ENCODE measurements at places on chromosomes 2 and 18.
A peak's percentile ranks its signal among the peaks of the same experiment; 100 is the strongest.

DNA sequence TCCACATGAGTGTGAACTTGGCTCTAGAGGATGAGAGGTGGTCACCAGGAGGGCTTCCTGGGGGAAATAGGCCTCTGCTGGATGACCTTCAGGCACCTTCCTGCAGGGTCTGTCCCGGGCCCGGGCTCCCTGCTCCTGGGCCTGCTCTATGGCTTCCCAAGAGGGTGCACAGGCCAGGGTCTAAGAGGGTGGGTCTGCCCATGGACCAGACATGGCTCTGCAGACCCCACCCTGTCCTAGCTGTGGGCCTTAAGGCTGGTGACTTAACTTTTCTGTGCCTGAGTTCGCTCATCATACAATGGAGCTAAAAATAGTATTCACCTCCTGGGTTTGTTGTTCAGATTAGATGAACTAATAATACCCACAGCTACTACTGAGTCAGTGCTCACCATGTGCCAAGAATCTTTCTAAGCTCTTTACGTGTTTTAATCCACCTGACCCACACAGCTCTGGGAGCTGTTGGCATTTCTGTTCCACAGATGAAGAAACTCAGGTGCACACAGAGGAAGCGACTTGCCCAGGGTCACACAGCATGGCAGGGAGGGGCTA lies 14.4 kb downstream of the INHBB start:
- DNase-seq = no peak

DNA sequence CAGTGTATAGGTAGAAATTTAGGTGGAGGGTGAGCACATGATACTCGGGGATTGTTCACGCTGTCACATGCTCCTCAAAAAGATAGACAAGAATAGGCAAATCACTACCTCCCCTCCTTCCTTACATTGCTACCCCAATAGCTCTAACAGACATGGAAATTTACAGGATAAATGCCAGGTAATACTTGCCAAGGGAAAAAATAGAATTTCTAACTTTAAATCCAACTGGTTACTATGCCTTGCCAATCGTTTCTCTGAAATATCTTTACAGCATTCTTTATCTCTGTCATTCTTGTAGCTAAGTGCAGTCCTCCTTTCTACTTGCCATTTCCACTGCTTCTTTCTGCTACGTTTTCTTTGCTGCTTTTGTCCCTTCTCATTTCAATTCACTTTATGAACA lies 339.8 kb upstream of the ZEB2 start:
- DNase-seq = no peak

- peak; percentile 28 for DNase-seq
Measured at GRCh38 chr2:170524828-170525565, 190.1 kb upstream of the SP5 start.

GRCh38 chr18:59928201-59928600 lies 28.4 kb downstream of the PMAIP1 start:
- no peak for DNase-seq

DNA sequence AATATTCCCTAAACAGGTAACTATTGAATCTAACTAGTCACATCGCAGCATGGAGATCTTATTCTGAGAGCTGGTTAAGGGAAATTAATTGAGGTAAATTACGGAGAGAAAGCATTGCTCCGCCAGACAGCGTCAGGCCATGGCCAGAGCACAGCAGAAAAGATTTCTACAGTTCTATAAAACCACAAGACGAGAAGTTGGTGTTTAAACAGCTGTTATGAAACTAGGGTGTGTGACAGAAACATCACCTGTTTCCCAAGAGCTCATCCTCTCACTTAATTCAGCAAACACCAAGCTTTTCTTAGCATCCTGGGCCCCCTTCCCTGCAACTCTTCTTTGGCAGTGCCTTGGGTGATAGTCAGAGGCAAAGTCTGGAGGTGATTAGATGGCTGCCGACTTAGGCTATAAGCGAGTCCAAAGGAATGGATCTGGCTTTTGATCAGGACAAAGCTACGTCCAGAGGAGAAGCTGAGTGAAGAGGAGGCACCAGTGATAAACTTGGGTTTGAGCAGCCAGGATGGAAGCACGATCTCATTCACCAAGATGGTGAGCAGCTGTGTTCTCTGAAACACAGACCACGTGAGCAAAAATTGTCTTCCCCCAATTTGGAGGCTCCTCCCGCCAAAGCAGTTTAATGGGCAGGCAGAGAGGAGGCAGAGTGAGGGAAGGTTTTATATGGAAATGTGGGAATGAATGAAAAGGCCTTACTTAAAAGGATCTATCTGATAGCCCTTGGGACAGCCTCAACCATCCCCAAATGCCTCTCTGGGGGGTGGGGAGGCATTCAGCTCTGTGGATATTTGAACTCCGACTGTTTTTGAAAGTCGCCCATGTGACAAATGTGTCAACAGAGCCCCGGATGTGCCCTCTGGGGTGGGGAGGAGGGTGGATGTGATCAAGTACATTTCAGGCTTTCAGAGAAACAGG lies 57.8 kb downstream of the PKDCC start:
- peak; percentile 55 for DNase-seq

- DNase-seq = no peak
Measured at GRCh38 chr2:178811901-178812300, 4.7 kb upstream of the TTN start.

- no peak for DNase-seq
Measured at GRCh38 chr2:74544634-74545033, 9.1 kb downstream of the LOXL3 start.

GRCh38 chr2:160737247-160737646 lies 243.6 kb upstream of the RBMS1 start:
- no peak for DNase-seq

DNA sequence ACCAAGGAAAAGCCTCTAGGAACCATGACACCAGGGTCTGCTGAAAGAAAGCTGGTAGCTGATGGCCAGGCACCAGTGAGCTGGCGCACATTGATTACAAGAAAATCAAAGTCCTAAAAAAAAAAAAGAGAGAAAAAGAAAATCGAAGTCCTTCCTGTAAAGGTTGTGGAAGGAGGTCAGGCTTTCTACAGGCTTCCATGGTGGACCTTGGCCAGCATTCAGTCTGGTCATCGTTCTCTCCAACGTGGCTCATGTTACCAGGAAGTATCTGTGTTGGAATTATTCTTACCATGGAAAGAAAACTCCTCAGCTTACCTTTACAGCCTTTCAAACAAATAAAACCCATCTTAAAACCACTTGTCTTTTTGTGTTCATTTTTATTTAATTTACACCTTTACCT lies 65.6 kb downstream of the CYB5A start:
- no peak for DNase-seq

DNA sequence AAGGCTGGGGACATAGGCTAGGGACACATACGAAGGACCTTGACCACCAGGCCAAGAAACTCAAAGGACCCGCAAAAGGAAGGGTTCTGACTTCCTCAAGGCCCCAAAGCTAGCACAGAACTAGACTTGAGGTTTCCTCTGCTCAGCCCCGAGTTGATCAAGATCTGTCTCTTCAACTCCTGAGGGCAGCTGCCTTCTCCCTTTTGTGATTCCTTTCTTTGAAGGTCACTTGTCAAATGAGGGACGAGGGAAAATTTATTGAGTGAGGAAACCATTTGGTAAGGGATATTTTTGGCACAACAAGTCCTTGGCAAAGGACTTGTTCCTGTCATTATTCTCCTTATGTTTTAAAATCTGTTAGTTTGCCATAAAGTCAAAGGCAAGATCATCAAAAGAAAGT lies 12.3 kb upstream of the ROCK2 start:
- no peak for DNase-seq

- DNase-seq = no peak
Measured at GRCh38 chr2:147989102-147989501, 31.4 kb downstream of the ORC4 start.

- peak; percentile 7 for DNase-seq
Measured at GRCh38 chr2:67719351-67719750, 322.2 kb downstream of the ETAA1 start.

DNA sequence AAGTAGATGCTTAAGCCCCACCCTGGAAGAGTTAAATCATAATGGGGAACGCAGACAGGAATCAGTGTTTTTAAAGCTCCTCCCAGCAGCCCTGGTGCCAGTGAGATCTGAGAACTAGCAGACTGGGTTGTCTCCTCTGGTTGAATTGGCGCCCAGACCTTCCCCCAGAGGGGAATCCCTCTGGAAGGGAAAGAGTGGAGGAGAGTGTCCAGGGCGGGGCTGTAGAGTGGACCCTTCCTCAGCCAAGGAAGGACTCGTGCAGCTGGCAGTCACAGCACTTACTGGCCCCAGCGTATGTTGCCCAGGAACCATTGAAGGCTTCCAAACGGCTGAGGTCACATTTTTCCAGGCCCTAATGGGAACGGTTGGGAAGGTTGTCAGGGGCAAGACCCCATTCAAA lies 62.5 kb downstream of the TGOLN2 start:
- no peak for DNase-seq

- DNase-seq = no peak
Measured at GRCh38 chr2:124380221-124380749, 355.2 kb downstream of the CNTNAP5 start.

GRCh38 chr2:150586858-150587257 lies 99.4 kb upstream of the RND3 start:
- DNase-seq = peak; percentile 64

DNA sequence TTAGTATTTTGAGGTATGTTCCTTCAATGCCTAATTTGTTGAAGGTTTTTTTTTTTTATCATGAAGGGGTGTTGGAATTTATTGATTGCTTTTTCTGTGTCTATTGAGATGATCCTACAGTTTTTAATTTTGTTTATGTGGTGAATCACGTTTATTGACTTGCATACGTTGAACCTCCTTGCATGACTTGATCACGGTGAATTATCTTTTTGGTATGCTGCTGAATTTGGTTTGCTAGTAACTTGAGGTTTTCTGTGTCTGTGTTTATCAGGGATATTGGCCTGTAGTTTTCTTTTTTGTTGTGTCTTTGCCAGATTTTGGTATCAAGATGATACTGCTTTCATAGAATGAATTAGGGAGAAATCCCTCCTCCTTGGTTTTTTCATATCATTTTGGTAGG lies 23.9 kb downstream of the CLIP4 start:
- DNase-seq = peak; percentile 22

- DNase-seq = no peak
Measured at GRCh38 chr2:120423167-120423943, 77.4 kb downstream of the INHBB start.

DNA sequence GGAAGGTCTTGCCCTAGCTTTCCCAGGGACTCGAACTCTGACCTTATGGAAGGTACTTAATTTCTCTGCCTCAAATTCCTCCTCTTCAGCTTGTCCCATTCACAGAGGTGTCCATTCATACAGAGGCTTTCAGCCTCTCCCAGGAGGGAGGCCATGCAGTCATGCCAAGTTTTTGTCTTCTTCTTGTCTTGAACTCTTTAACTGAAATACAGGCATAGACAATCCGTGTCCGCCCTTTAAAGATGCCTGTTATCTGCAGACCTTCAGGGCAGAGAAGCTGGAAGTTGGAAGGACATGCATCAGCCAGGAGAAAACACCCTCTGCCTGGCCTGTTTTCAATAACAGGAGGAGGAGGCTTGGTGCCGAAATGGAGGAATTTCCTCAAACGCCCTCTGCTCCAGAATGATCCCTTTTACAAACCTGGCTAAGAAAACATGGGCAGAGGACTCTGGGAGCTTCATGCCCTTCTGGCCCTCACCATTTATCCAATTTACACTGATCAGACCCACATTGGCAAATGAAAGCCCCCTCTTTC lies 308.3 kb downstream of the MYCN start:
- DNase-seq = no peak

DNA sequence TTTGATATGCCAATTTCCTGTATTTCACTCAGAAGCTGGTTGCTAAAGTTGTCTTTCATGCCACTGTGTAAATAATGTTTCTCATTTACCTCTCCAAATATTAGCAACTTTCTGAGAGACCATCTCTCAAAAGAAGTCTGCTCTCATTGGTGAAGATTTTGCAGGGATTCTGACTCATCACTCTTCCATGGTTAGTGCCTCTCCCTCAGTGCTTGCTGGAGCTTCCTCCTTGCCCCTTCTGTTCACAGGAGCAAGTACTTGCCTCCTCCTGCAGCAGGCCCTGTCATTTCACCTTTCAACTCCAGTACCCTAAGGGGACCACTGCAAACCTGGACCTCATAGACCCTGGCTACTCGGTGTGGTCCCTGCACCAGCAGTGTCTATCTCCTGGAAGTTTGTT lies 168.8 kb downstream of the ZNF385B start:
- DNase-seq = no peak

DNA sequence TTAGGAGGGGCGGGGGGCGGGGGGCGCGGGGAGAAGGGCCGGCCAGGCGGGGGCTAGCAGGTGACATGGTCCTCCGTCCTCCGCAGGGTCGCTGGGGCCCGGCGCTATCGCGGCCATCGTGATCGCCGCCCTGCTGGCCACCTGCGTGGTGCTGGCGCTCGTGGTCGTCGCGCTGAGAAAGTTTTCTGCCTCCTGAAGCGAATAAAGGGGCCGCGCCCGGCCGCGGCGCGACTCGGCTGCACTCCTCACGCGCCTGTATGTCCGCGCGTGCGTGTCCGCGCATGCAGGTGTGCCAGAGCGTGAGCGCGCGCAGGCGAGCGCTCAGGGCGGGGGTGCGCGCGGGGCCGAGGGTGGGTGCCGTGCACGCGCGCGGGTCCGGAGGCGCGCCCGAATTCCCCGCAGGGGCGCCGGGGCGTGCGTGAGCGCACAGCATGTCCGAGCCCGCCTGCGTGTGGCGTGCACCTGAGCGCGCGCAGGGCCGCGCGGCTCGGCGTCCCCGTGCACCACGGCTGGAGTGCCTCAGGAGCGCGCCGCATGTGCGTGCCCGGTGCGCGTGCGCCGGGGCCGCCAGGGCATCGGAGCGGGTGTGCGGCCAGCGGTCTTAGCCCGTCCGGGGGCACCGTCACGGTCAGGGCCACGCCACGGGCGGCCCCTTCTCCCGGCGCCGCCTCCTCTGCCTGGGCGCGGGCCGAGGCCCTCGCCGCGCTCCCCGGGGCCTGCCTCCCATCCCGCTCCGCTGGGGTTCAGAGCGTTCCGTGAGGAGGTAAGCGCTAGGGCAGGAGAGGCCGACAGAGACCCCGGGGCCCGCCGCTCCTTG lies 6.3 kb downstream of the SNORC start:
- no peak for DNase-seq

DNA sequence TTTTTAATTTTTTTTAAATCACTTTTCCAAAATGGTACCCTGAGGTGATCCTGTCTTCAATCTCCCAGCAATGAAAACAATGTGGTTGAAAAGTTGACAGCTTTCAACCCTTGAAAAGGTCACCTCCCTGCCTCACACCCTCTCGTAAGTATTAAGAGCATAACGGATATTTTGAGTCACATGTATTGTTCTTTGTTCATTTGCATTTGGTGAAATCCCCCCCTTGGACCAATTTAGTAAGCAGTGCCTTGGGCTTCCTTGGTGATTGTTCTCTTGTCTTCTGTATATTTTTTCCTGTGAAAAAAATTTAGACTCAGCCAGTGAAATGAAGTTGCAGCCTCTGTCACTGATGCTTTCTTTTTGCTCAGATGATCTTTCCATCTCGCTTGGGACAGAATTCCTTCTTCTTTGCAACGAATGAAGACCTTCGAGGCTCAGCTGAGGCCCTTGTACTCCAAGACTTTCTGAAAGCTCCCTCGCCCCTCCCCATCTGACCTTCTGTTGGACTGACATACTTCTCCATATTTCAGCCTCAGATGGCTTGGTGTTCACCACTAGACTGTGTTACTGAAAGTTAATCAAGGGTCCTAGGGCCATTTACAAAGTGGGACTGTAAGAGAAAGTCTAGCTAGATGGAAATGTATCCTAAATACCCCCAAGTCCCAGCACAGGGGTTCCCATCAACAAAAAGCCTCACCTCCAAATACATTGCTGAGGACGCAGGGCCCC lies 158.4 kb downstream of the BCL2 start:
- DNase-seq = no peak

- DNase-seq = peak; percentile 26
Measured at GRCh38 chr18:9209279-9209678, 72.7 kb downstream of the ANKRD12 start.

Data from fibroblast of skin of right biceps (primary cell).